SJSA1 (cell line): ENCODE measurements at places on chromosomes 3 and 15.

GRCh38 chr3:112685420-112685819 is 44.5 kb upstream of the CCDC80 start:
- DNase-seq = peak; percentile 60
- H3K4me3 ChIP-seq = no peak overlapping the region
- peaks cover 91% of the 10 kb centered on the region for H3K4me1 ChIP-seq
- H3K27me3 ChIP-seq = no peaks in the 10 kb centered on the region
- 0 out of 2 replicates have a peak overlapping the region, but pooled peaks have one; percentile 9 for H3K27ac ChIP-seq

GRCh38 chr15:96860741-96861140 is 530.2 kb downstream of the NR2F2 start:
- no peaks in the 10 kb centered on the region for H3K27me3 ChIP-seq
- no peak overlapping the region for H3K27ac ChIP-seq
- H3K36me3 ChIP-seq = no peaks in the 10 kb centered on the region
- H3K4me1 ChIP-seq = no peaks in the 10 kb centered on the region
- no peak overlapping the region for H3K4me3 ChIP-seq
- DNase-seq = no peak

DNA sequence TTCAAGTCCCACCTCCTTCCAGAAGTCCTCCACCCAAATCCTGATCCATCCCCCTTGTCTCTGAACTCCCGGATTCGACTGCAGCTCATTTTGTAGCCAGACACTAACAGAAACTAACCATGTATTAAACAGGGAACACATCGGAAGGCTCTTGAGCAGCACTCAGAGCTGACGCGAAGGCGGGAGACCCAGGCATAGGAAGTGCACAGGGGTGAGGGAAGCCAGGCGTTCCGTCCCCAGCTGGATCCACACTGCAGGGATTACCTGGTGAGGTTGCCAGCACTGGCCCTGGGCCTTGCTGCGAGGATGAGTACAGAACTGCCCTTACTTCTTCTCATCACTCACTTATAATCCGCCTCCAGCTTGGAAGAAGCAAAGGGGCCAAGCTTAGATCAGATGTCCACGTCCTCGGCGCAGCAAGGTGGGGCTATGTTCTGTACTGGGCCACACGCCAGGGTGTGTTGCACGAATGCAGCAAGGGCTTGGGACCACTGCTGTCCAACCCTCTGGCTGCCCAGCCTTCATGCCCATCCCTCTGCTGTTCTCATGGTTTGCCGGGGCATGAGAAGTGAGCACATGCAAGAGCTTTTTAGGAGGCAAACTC is 124.2 kb upstream of the SMAD3 start:
- no peak for DNase-seq
- no peak overlapping the region for H3K4me3 ChIP-seq
- no peak overlapping the region for H3K27ac ChIP-seq
- H3K36me3 ChIP-seq = no peaks in the 10 kb centered on the region
- H3K4me1 ChIP-seq = peaks cover 12% of the 10 kb centered on the region

GRCh38 chr3:38015485-38015884 is 14.0 kb downstream of the PLCD1 start:
- H3K36me3 ChIP-seq = 0 out of 2 replicates have a peak, but pooled peaks cover 5% of the 10 kb centered on the region
- no peak overlapping the region for H3K27ac ChIP-seq
- DNase-seq = no peak
- H3K4me1 ChIP-seq = no peaks in the 10 kb centered on the region
- H3K27me3 ChIP-seq = no peaks in the 10 kb centered on the region
- H3K4me3 ChIP-seq = no peak overlapping the region

- no peak overlapping the region for H3K4me3 ChIP-seq
- H3K27me3 ChIP-seq = no peaks in the 10 kb centered on the region
- H3K36me3 ChIP-seq = no peaks in the 10 kb centered on the region
- H3K4me1 ChIP-seq = no peaks in the 10 kb centered on the region
- H3K27ac ChIP-seq = no peak overlapping the region
Observed at GRCh38 chr3:136685882-136686281, 66.3 kb downstream of the STAG1 start.

DNA sequence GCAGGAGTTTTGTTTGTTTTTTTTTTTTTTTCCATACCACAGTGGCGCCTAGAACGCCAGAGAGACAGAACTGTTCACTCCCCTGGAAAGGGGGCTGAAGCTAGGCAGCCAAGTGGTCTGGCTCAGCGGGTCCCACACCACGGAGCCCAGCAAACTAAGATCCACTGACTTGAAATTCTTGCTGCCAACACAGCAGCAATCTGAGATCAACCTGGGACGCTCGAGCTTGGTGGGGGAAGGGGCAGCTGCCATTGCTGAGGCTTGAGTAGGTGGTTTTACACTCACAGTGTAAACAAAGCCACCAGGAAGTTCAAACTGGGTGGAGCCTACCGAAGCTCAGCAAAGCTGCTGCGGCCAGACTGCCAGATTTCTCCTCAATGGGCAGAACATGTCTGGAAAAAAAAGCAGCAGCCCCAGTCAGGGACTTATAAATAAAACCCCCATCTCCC is 29.8 kb downstream of the SPICE1 start:
- no peak for DNase-seq
- no peaks in the 10 kb centered on the region for H3K36me3 ChIP-seq
- H3K4me1 ChIP-seq = no peaks in the 10 kb centered on the region
- H3K27ac ChIP-seq = no peak overlapping the region

DNA sequence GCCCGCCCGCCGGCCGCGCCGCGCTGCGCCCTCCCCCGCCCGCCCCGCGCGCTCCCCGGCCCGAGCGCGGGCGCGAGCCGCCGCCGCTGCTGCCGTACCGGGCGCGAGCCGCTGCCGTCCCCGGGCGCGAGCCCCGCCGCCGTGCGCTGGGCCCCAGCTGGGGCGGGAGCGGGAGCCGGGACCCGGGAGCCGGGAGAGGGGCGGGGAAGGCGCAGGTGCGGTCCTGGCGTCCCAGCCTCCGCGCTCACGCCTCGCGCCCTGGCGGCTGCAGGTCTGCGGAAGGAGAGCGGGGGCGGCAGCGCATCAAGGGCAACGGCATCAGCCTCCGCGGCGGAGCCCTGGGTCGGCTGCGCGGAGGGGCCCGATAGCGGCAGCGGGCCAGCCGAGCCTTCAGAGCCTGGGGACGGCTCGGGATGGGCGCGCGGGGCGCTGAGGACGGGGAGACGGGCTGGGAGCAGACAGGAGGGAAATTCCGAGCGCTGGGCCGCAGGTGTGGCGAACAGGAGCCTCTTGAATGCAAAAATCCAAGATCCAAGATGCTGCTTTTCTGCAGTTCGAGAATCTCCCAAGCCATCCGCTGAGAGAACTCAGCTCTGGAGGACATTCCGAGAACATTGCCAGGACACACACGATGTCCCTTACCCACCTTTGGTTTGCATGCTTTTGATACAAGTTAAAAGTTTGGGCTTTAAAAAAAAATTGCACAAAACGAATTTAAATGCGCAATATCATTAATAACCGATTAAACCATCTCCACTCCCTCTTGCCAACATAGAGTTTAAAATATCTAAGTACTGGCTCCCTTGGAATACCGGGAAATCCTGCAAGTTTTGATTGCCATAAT is 251.1 kb downstream of the TJP1 start:
- H3K36me3 ChIP-seq = no peaks in the 10 kb centered on the region
- no peak overlapping the region for H3K27ac ChIP-seq
- peaks cover 67% of the 10 kb centered on the region for H3K27me3 ChIP-seq
- H3K4me1 ChIP-seq = peaks cover 10% of the 10 kb centered on the region

GRCh38 chr3:159843840-159844730 is 144.6 kb upstream of the IL12A start:
- H3K27me3 ChIP-seq = no peaks in the 10 kb centered on the region
- peaks cover 32% of the 10 kb centered on the region for H3K4me1 ChIP-seq
- peak overlapping the region; percentile 61 for H3K27ac ChIP-seq
- no peaks in the 10 kb centered on the region; the same call in 1 of the 2 replicates for H3K36me3 ChIP-seq
- no peak for DNase-seq

DNA sequence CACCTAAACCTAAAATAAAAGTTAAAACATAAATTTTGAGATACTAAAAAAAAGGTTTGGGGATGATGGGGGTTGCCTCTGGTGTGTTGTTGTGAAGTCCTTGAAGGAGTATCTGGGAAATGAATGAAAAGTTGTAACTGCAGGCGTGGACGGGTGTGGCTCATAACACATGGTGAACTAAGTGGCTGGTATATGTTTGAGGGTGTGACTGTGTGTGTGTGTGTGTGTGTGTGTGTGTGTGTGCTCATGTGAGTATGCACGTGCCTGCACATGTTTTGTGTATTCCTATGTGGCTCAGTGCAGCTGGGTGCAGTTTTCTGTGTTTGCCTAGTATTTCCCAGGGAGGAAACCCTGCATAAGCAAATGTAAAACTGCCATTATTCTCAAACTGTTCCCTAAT is 229.9 kb upstream of the TRIM42 start:
- H3K4me3 ChIP-seq = no peak overlapping the region
- H3K4me1 ChIP-seq = no peaks in the 10 kb centered on the region
- no peaks in the 10 kb centered on the region for H3K27me3 ChIP-seq
- DNase-seq = no peak

- 0 out of 2 replicates have a peak, but pooled peaks cover 6% of the 10 kb centered on the region for H3K4me1 ChIP-seq
- no peak for DNase-seq
- no peak overlapping the region for H3K27ac ChIP-seq
- no peaks in the 10 kb centered on the region for H3K27me3 ChIP-seq
- H3K36me3 ChIP-seq = no peaks in the 10 kb centered on the region
- H3K4me3 ChIP-seq = no peak overlapping the region
Observed at GRCh38 chr15:38530113-38530512, 34.5 kb downstream of the RASGRP1 start.

GRCh38 chr15:59369597-59369996 is 3.1 kb downstream of the MYO1E start:
- H3K4me1 ChIP-seq = peaks cover 35% of the 10 kb centered on the region
- H3K36me3 ChIP-seq = peaks cover 26% of the 10 kb centered on the region
- H3K4me3 ChIP-seq = no peak overlapping the region

DNA sequence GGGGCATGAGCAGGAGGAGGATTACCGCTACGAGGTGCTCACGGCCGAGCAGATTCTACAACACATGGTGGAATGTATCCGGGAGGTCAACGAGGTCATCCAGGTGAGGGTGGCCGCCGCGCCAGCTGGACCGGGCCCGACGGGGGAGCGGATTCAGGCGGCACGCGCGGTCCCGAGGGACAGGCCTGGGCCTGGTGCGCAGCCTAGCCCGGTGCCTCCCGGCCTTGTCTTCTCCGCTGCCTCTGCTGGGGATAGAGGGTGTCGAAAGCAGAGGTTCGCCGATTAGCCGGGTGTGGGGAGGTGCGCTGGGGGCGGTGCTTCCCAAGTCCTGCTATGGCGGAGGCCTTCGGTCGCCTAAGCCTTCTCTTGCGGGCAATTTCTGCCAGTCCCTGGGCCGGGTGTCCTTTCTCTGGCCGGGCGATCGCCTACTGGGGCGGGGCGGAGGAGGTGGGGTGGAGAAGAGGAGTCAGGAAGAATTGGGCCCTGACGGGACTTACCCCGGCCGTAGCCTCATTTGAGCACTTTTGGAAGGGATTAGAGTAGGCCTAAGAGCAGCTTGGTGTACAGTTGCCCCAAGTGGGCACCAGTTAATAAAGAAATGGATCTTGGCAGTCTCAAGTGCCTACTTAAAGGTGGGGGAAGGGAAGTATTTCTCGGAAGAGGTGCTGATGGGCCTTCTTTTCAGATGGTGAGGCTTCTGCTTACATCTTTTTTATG is 940 bp downstream of the ARIH1 start:
- peak overlapping the region; percentile 84 for H3K4me3 ChIP-seq
- H3K27me3 ChIP-seq = no peaks in the 10 kb centered on the region
- H3K27ac ChIP-seq = peak overlapping the region; percentile 99
- H3K4me1 ChIP-seq = peaks cover 13% of the 10 kb centered on the region

GRCh38 chr15:64552281-64552948 is 92.0 kb downstream of the ZNF609 start:
- H3K4me3 ChIP-seq = no peak overlapping the region
- no peaks in the 10 kb centered on the region for H3K4me1 ChIP-seq
- H3K27ac ChIP-seq = no peak overlapping the region
- no peaks in the 10 kb centered on the region for H3K36me3 ChIP-seq
- no peak for DNase-seq

DNA sequence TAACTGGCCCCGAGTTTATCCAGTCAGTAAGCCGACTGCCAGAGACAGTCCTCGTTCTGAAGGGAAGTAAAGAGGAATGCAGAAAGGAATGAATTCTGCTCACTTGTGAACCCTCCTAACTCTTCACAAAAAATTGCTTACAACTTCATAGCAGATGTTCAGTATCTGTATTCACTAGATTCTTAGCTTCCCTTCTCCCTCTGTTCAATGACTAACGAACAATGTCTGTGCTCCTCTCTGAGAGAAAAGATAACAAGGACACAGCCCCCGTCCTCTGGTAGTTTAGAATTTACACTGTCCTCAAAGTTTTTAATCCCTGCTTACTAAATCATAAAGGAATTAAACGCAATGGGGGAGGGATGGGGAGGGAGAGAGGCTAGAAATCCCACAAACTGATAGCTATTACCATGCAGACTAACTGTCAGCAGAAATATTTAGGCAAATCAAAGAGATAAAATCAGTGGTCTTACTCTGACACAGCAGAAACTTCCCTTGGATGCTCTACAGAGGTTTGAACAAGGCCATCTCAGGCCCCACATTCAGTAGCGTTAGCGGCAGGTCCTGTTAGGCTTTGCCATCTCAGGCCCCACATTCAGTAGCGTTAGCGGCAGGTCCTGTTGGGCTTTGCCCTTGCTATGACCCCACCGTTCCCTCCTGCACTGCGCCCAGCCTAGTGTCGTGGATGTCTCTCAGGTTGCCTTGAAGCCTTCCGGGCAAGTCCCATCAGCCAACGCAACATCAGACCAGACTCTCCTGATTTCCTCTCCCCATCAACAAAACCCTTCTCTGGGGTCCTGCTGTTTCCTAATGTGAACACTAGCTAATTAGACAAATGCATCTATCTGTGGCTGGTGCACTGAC is 23.4 kb downstream of the NRROS start:
- no peak for DNase-seq
- no peaks in the 10 kb centered on the region for H3K4me1 ChIP-seq
- H3K27ac ChIP-seq = no peak overlapping the region
- 0 out of 2 replicates have a peak, but pooled peaks cover 4% of the 10 kb centered on the region for H3K27me3 ChIP-seq
- no peak overlapping the region for H3K4me3 ChIP-seq
- H3K36me3 ChIP-seq = no peaks in the 10 kb centered on the region

DNA sequence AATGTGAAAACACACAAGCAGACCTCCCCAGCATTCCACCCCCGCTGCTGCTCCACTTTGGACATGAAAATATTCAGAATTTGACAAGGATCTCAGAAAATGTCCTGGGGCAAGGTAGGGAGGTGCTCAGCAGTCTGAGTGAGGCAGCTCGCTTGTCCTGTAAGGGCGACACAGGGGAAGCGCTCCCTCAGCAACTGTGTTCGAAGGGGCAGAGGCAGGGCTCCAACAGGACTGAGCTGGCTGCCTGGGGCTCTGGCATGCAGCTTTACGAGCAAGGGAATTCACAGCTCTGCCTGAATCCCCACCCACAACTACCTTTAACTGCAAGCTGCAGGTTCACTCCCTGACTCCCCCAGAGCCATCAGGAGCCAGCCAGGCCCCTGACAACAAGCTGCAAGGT is 287.0 kb upstream of the LYSMD4 start:
- H3K27me3 ChIP-seq = no peaks in the 10 kb centered on the region
- no peak overlapping the region for H3K27ac ChIP-seq
